Stimulated activated CD8-positive, alpha-beta memory T cell treated with anti-CD3 and anti-CD28 coated beads, Interleukin-7, amount 100 ng/mL, for 1 hour (primary cell): ENCODE measurements at places on chromosomes 12 and 14.

- DNase-seq = no peak
Measured at GRCh38 chr12:72547573-72547972, 275.4 kb downstream of the TRHDE start.

DNA sequence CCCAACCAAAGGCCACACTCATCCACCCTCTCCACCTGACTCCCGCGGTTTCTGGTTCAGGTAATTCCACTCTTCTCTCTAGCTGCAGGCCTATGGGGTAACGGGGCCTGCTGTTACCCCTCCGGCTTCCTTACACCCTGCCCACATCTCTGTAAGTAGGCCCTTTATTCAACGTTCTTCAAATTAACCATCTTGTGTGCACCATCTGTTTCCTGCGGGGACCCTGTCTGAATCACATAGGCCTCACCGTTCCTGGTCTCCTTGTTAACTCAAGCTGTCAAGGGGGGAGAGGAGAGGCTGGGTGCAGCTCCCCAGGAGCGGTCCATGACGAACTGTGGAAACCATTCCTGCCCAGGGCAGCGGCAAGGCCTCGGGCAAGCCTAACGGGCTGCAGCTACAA lies 9.3 kb upstream of the DLK1 start:
- DNase-seq = no peak

GRCh38 chr14:68147303-68147702 lies 327.7 kb downstream of the RAD51B start:
- no peak for DNase-seq

- DNase-seq = no peak
Measured at GRCh38 chr12:20000229-20000849, 368.0 kb upstream of the PDE3A start.

DNA sequence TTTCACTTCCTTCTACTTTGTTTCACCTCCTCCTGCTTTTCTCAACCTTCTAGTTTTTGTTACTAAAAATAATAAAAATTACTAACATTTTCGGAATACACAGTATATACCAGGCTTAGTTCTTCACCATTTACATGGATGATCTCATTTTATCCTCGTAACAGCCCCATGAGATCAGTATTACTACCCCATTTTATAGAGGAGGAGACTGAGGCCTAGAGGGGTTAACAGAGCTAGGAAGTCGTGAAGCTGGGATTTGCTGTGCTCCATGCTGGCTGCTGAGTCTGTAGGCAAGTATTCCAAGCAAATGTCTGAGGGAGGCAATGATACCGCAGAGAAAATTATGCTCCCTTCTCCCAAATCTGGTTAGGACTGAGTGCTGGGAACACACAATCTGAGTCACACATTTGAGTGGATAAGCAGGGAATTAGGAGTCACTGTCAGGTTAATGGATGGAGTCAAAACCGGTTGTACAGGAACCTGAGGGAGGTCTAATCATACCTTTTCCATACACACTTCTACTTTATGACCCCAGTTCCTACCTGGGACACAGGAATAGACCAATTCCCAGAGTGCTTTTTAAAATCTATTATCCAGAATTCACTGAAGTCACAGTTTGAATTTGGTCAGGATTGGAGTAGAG lies 51.1 kb downstream of the ZFYVE26 start:
- DNase-seq = no peak

- no peak for DNase-seq
Measured at GRCh38 chr12:109489016-109489954, 11.9 kb downstream of the UBE3B start.
